NCI-H1417 (cell line): ENCODE measurements at places on chromosomes 16 and 17.

DNA sequence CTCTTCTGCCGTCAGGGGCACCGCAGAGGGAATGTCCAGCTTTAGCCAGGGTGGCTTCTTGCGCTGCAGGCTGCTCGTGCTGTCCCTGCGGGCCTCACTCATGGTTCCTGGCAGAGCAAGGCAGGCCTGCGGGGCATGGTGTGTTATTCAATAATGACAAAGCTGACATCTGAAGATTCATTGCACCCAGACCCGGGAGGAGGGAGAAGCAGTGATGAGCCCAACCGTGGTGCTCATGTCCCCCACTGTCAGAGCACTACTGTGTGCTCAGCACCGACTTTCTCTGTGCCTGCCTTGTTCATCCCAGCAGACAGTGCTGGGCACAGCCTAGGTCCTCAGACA is 7.5 kb downstream of the RHBDF1 start:
- DNase-seq, result no peak

DNA sequence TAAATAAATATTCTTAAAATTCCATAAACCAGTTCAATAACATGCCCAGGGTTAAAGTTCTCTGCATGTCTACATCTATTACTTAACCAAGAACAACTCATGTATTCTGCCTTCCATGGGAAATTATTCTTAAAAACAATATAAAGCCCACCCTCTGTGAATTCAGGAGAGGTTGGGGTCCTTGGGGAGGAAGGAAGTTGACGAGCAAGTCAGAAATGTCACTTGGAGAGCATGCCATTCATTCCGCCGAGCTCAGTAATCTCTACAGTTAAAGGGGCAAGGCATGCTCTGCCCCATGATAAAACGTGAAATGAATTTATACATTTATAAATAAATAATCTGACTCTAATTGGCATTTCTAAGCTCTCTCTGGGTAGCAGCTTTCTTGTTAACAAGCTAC is 405.1 kb downstream of the TOX3 start:
- no peak for DNase-seq

- peak; percentile 5 for DNase-seq
Measured at GRCh38 chr17:68812876-68813584, 142.2 kb downstream of the ABCA8 start.

DNA sequence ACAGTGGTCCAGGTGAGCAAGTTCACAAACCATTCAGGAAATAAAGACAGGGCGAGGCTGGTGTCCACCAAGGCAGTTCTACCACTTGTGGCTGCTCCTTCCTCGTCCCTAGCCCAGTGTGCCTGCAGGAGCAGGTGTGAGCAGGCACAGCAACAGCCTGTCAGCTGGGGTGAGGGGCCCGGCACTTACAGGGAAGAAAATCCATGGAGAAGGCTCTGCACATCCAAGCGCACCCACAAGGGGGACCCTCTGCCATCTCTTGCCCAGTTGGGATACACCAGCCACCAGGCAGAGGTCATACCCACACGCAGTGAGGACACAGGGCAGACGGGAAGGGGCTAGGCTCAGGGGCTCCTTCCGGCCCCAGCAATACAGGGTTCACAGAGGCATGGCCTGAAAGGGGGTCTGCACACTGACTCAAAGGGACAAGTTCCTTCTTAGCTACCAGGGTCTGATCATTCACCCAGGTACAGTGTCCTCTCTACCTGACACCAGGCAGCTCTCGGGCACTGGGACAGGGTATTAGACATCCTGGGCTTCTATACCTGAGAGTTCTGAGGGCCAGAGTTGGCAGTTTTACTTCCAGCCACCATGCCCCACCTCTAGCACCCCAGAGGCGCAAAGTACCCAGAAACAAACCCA is 27.0 kb downstream of the CDIP1 start:
- DNase-seq, result peak; percentile 44

- DNase-seq, result peak; percentile 86
Measured at GRCh38 chr17:79777894-79778503, at the start of gene CBX2. Gene CBX2, plus strand, starts transcription at chr17:79778148. Its CDS starts 88 bp downstream, at chr17:79778236.

GRCh38 chr17:75831032-75831571 is 13.1 kb downstream of the UNC13D start:
- no peak for DNase-seq

GRCh38 chr16:74813109-74813641 is 38.6 kb upstream of the FA2H start:
- peak; percentile 68 for DNase-seq

- no peak for DNase-seq
Measured at GRCh38 chr16:47904691-47905090, 251.1 kb downstream of the ABCC12 start.

DNA sequence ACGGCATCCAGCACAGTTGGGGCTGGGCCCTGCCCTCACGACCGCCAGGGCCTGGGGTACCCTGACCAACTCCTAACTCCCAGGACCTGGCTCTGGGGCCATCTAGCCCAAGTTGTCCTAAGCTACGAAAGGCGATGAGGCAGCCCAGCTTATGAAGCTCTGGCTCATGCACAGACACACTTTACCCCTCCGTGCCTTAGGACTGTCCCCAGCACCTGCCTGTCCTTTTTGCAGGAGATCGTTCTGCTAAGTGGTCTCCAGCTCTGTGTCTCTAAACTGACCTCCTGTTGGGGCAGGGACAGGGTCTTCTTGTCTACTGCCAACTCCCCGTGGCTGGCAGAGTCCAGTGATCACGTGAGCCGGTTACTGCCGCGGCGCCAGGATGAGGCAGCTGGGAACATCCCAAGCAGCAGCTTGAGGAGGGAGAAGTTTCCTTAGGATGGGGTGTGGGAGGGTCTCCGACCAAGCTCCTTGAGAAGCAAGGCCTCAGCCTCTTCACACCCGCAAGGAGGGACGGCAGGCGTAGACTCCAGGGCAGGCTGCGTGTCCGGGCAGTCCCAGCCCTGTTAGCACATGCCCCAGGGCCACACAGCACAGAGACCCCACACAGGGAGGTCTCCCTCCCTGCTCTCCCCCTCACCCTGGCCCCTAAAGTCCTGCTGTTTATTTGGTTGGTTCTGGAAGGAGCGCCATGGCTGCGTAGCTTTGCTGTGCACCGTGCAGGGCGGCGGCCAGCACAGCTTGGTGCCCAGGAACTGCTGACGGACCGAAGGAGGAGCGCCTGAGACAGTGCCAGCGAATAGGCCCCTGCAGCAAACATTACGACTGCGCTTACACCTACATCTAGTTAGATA is 16.4 kb upstream of the METRNL start:
- no peak for DNase-seq

DNA sequence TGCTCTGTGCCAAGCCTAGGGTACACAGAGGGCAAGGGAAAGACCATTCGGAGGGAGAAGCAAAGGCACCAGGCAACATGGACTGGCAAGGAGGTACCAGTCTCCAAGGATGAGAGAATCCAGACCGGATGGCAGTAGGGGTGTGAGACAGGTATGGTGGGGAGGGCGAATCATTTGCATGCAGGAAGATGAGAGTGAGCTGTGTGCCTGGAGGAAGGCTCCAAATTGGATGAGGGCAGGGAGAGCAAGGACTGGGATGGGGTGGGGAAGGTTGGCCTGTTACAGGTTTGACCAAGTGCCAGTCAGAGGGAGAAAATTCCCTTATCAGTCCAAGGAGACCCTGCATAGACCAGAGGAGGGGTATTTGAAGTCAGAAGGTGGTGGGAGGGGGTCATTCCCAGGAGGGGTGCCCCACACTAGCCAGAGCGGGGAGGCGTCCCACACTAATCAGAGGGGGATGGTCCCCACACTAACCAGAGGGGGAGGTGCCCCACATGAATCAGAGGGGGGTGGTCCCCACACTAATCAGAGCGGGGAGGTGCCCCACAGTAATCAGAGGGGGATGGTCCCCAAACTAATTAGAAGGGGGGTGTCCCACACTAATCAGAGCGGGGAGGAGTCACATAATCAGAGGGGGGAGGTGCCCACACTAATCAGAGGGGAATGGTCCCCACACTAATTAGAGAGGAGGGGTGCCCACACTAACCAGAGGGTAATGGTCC is 737 bp downstream of the CANT1 start:
- DNase-seq, result no peak

GRCh38 chr17:64190472-64190871 is 60.5 kb upstream of the ERN1 start:
- peak; percentile 9 for DNase-seq

DNA sequence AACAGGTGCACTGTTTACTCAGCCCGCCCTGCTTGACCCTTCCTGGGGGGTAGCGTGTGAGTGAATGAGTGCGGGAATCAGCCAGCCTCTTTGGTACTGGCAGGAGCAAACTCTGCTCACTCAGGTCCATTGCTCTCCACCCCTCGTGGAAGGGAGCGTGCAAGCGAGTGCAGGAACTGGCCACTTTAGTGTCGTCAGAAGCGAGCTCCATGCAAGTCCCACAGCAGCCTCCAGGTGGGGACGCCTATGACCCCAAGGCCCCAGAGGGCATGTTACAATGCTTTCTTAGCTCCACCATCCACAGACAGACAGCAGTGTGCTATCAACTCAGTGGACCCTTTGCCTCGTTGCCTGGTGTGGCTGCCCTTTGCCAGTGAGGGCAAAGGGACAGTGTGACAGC is 1025.1 kb upstream of the CDH8 start:
- no peak for DNase-seq

DNA sequence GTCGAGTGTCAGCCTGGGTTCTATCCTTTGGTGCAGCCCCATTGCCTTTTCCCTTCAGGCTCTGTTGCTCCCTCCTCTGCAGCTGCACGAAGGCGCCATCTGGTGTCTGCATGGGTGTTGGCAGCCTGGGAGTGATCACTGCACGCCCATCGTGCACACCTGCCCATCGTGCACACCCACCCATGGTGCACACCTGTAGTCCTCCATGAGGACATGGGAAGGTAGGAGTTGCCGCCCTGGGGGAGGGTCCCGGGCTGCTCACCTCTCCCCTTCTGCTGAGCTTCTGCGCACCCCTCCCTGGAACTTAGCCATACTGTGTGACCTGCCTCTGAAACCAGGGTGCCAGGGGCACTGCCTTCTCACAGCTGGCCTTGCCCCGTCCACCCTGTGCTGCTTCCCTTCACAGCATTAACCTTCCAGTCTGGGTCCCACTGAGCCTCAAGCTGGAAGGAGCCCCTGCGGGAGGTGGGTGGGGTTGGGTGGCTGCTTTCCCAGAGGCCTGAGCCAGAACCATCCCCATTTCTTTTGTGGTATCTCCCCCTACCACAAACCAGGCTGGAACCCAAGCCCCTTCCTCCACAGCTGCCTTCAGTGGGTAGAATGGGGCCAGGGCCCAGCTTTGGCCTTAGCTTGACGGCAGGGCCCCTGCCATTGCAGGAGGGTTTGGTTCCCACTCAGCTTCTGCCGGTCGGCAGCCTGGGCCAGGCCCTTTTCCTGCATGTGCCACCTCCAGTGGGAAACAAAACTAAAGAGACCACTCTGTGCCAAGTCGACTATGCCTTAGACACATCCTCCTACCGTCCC is 2.9 kb downstream of the CTRL start:
- peak; percentile 57 for DNase-seq

- no peak for DNase-seq
Measured at GRCh38 chr17:10059684-10060211, 138.7 kb downstream of the GAS7 start.

GRCh38 chr17:62637809-62638208 is 10.3 kb downstream of the MRC2 start:
- no peak for DNase-seq

DNA sequence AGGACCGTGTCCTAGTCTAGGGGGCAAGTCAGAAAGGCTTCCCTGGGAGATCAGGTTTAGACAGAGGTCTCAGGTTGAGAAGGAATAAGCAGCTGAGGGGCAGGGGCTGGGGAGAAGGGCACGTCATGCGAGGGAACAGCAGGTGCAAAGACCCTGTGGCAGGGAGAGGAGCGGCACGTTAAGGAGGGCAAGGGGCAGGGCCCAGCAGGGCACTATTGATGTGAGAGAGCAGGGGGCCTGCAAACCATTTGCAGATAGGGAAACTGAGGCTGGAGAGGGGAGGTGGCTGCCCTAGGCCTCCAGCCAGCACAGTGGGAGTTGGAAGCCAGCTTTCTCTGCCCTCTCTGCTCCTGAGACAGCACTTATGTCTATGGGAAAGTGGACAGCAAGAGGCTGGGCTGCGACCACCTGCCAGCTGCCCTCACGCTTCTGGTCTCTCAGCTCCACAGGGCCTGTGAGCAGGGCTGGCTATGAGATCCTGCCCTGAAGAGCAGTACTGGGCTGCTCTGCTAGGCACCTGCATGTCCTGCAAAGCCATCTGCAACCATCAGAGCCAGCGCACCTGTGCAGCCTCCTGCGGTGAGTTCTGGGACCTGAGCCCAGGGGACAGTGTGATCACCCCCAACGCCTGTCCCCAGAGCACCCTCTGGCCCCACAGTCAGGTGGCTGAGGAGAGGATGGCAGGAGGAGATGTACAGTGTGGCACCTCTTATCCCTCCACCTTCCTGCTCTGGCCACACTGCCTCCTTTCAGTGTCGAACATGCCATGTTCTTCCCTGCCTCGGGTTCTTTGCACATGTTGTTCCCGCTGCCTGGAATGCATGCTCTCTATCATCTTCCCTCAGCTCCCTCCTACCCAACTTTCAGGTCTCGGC is 61.5 kb downstream of the USP22 start:
- no peak for DNase-seq

GRCh38 chr17:76577876-76578275 is 7.8 kb downstream of the ST6GALNAC2 start:
- DNase-seq, result no peak

GRCh38 chr17:65548269-65548969 is 13.0 kb downstream of the AXIN2 start:
- no peak for DNase-seq

DNA sequence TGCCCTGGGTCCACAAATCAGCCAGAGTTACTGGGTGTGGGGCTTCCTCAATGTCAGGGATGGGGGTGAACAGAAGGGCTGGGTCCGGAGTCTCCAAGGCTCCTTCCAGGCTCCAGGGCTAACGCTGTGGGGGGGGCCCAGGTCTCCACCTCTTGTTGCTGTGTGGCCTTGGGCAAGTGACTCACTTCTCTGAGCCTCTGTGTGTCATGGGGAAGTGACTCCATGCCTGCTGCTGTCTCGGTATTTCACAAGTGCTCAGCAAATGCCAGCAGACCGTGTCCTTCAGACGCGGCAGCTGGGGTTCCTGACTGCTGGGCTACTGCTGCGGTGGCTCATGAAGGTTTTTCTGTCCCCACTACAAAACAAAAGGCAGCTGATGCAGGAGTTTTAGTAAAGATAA is 26.6 kb downstream of the JPH3 start:
- DNase-seq, result no peak

GRCh38 chr16:35506898-35507194 is 2047.4 kb downstream of the TP53TG3F start:
- peak; percentile 17 for DNase-seq
